ENCODE measurements at places on chromosomes 16 and 17.

DNA sequence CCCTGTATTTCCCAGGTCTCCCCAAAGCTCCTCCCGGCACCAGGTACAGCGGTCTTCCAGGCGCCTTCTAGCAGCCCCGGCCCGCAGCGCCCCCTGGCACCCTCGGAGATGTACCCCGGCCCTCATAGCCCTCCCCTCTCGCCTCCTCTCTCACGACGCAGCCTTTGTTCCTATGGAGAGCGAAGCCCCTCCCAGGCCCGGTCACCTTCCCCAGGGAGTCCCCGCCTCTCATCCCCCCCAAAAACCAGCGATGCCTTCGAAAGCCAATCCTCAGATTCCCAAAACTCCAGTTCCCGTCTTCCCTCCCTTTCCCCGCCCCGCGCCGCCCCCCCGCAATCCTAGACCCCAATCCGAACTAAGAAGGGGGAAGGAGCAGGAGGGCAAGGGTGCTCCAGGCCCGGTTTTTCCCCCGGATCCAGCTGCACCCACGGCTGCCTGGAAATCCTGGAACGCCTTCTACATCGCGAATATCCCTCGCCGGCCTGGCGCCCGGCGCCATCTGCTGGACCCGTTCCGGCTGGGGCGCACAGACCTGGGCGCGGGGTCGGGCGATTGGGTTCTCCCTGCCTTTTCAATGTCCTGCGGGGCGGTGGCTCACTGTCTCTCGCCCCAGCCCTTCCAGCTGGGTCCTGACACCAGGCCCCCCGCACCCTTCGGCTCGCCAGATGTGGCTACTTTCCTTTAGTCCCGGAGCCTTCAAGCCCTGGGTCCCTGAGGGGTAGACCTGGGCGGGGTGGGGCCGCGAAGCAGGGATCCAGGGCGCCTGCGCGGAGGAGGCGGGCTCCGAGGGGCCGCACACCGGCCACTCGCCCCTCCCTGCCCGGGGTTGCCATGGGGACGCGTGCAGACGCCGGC is at the start of gene DNAH2:
DNAH2 (plus strand) TSS at position 844 of the 855 bp plus-strand sequence. CDS start 1,991 bp downstream, outside the sequence.
- DNase-seq: peak; percentile 95
- H3K36me3 ChIP-seq: no peaks in the 10 kb centered on the region
- H3K27ac ChIP-seq: peak within 1 kb of the TSS; percentile 79
- peak within 1 kb of the TSS; percentile 93 for H3K4me3 ChIP-seq
- H3K4me1 ChIP-seq: peaks cover 9% of the 10 kb centered on the region

DNA sequence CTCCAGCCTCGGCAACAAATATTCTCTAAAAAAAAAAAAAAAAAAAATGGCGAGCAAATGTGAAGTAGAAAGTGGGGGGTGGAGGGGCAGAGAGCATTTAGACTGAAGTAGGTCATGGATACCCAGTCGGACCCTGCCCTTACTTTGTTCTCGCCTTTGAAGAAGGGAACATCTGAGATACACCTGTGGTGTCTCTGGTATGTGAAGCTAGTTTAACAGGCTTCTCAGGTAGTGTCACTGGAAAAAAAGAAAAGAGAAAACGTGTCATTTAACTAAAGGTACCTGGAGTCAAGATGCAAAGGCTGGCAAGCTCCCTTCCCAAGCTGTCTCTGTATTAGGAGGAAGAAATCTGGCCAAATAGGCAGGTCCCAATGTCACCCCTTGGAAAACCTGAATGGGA is 8.0 kb downstream of the FBF1 start:
- no peak overlapping the region for H3K4me3 ChIP-seq
- H3K27ac ChIP-seq: no peak overlapping the region
- no peaks in the 10 kb centered on the region for H3K27me3 ChIP-seq
- DNase-seq: no peak
- H3K4me1 ChIP-seq: no peaks in the 10 kb centered on the region

DNA sequence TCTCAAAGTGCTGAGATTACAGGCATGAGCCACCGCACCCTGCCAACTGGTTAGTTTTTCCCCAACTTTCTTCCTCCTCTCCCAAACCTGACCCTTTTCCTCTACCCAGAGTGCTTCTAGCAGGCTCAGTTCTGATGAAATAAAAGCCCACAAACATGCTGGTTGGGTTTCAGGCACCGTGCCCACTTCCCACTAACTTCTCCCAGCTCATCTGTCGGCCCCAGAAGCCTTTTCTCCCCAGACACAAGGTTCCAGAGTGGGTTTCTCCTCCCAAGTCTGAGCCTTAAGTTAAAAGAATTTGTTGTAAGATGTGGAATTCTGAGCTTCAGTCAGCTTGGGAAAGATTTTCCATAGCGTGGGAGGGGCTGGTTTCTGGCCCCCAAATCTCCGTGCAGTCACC is 11.5 kb upstream of the SCN4A start:
- peaks cover 16% of the 10 kb centered on the region for H3K4me1 ChIP-seq
- no peak overlapping the region for H3K27ac ChIP-seq
- no peaks in the 10 kb centered on the region for H3K27me3 ChIP-seq
- no peaks in the 10 kb centered on the region for H3K36me3 ChIP-seq

GRCh38 chr17:46890638-46891037 is 32.3 kb upstream of the GOSR2 start:
- no peak overlapping the region for H3K4me3 ChIP-seq
- no peak for DNase-seq
- no peak overlapping the region for H3K27ac ChIP-seq
- peaks cover 4% of the 10 kb centered on the region for H3K4me1 ChIP-seq
- no peaks in the 10 kb centered on the region for H3K36me3 ChIP-seq

DNA sequence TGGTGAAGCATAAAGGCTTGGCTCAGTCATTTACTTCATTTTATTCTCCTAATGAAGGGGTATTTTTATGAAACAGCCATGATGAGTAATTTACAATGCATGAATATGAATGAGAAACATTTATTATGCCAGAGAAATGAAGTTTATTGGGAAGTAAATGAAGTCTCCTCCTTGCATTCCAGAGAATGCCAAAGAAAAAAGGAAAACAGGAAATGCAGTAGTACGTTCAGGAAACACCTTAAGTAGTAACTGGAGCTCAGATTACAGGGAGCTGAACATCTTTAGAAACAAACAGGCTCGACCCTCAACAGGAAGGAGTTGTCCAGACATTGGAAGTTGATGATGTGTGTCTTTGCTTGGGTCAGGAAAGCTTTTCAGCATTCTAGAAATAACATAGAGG is 4.6 kb downstream of the KRT34 start:
- H3K4me1 ChIP-seq: no peaks in the 10 kb centered on the region
- H3K27me3 ChIP-seq: no peaks in the 10 kb centered on the region
- no peak overlapping the region for H3K4me3 ChIP-seq
- H3K36me3 ChIP-seq: no peaks in the 10 kb centered on the region

DNA sequence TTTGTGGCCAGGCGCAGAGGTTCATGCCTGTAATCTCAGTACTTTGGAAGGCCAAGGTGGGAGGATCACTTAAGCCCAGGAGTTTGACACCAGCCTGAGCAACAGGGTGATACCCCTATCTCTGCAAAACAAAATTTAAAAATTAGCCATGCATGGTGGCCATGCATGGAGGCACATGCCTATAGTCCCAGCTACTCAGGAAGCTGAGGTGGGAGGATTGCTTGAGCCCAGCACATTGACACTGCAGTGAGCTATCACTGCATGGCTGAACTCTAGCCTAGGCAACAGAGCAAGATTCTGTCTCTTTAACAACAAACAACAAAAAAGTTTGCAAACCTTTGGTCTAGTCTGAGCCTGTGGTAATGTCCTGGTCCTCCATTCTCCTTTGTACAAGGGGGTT is 69.2 kb upstream of the CNEP1R1 start:
- no peak for DNase-seq
- no peak overlapping the region for H3K27ac ChIP-seq
- H3K4me1 ChIP-seq: no peaks in the 10 kb centered on the region
- no peaks in the 10 kb centered on the region for H3K27me3 ChIP-seq
- no peaks in the 10 kb centered on the region for H3K36me3 ChIP-seq

Measured in hepatocyte (in vitro differentiated cells).